Aorta (tissue), 5 donors: ENCODE measurements at places on chromosomes 2 and 18. TPM values are rescaled to one million over a fixed set of nuclear protein-coding genes. Genes with fewer than 3 reads are reported as not detected.

DNA sequence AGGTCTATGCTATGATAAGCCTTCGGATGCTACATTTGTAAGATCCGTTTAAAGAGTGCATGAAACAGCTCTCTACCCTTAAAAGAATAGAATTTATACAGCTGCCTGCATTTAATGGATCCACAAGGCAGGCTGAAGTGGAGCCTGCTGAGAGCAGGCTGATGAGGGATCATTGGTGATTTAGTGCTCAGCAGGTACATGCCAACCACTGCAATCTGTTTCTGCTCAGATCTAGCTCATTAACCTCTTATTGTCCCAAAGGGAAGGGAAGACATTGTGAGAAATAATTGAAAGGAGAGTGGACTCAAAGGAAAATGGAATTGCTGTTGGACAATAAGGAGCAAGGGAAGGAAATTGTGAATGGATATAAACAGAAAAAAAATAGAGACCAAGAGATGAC, 822.6 kb downstream of the TRIB2 start:
- H3K4me3 ChIP-seq, result no peak overlapping the region
- no peaks in the 10 kb centered on the region for H3K36me3 ChIP-seq
- H3K27me3 ChIP-seq, result no peaks in the 10 kb centered on the region
- no peak for DNase-seq

The NEU4 gene
- 0.26 TPM for total RNA-seq

The NT5DC4 gene
- not detected for total RNA-seq

DNA sequence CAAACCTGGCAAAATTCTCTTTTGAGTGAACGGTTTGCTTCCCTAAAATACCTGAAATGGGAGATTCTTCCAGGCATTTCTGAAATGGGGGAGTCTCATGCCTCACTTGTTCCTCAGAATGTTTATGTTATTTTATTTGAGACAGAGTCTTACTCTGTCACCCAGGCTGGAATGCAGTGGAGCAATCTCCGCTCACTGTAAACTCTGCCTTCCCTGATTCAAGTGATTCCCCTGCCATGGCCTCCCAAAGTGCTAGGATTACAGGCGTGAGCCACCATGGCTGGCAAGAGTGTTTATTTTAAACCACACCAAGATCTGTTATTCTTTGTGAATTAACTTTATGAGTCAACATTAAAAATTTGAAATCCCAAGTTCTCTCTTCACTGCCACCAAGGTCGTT, 6.4 kb upstream of the FHL2 start:
- no peaks in the 10 kb centered on the region for H3K27me3 ChIP-seq
- H3K4me3 ChIP-seq, result no peak overlapping the region
- H3K4me1 ChIP-seq, result peaks cover 11% of the 10 kb centered on the region
- DNase-seq, result no peak
- H3K27ac ChIP-seq, result no peak overlapping the region

GRCh38 chr2:238927746-238928519, 80.0 kb downstream of the TWIST2 start:
- H3K36me3 ChIP-seq, result no peaks in the 10 kb centered on the region
- H3K27ac ChIP-seq, result no peak overlapping the region
- no peaks in the 10 kb centered on the region for H3K4me1 ChIP-seq
- DNase-seq, result no peak
- H3K27me3 ChIP-seq, result no peaks in the 10 kb centered on the region

The ADD2 gene
- 1.7 TPM for total RNA-seq

The IL1F10 gene
- not detected for total RNA-seq

DNA sequence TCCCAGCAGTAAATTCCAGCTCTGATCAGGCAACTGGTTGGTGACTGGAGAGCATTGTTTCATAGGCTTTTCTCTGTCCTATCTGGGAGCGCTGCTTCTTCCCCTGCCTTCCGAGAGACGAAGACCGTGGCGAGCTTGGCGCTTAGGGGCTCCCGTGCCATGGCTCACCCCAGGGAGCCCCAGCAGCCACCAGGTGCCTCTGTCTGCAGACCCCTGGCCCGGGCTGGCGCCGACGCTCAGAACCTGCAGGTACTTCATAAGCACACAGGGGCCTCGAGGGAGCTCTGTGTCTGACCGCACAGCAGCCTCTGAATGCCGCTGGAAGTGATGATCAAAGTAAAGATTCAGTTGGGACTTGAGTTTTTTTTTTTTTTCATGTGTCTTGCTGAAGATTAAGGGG, 19.1 kb upstream of the RBM44 start:
- H3K36me3 ChIP-seq, result peaks cover 6% of the 10 kb centered on the region
- H3K27ac ChIP-seq, result no peak overlapping the region
- no peaks in the 10 kb centered on the region for H3K4me1 ChIP-seq
- no peak overlapping the region for H3K4me3 ChIP-seq

DNA sequence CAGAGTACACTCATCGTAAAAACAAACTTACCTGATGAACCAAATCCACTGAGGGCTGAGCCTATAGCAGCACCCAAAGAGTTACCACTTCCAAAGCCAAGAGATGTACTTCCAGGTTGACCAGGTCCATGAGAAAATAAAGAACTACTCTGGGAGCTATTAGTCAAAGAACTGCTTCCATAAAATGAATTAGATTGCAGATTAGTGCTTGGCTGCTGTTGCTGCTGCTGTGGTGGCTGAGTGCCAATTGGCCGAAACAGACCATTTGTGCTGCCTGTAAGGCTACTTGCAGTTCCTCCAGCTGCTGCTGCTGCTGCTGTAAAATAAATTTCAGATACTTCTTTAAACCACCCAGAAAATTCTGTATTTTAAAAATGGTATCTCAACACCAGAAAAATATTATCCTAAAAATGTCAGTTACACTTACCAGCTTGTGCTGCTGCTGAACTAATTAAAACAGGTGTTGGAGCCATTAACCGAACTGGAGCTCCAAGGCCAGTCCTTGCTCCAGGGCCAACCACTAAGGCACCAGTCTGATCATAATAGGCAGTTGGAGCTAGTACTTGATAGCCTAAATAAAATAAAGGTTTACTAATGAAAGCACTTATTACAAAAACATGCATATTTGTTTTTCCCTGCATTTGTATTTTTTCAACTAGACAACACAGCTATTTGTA, 58.1 kb upstream of the SDC1 start:
- DNase-seq, result no peak
- peaks cover 5% of the 10 kb centered on the region for H3K36me3 ChIP-seq

DNA sequence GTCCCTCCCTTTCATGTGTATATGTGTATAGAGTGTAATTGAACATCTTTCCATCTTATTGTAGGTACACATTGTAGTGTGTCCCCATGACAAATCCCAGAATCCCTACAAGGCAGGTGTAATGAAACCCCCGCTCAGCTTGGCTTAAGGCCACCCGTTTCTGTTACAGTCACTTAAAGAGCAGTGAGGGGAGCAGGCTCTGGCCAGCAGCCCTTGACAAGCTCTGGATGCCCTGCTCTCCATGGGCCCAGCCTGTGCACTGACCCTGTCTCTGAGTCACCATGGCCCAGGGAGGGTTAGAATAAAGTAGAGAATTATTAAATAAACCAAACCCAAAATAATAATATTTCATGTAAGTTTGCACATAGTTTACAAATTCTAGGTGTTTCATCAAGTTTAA, 17.2 kb upstream of the MAL start:
- H3K36me3 ChIP-seq, result no peaks in the 10 kb centered on the region
- no peak overlapping the region for H3K4me3 ChIP-seq
- no peaks in the 10 kb centered on the region for H3K27me3 ChIP-seq
- no peaks in the 10 kb centered on the region for H3K4me1 ChIP-seq
- no peak overlapping the region for H3K27ac ChIP-seq

The KRTCAP3 gene
- 1.8 TPM for total RNA-seq

The ZBTB14 gene
- 13.9 TPM for total RNA-seq

DNA sequence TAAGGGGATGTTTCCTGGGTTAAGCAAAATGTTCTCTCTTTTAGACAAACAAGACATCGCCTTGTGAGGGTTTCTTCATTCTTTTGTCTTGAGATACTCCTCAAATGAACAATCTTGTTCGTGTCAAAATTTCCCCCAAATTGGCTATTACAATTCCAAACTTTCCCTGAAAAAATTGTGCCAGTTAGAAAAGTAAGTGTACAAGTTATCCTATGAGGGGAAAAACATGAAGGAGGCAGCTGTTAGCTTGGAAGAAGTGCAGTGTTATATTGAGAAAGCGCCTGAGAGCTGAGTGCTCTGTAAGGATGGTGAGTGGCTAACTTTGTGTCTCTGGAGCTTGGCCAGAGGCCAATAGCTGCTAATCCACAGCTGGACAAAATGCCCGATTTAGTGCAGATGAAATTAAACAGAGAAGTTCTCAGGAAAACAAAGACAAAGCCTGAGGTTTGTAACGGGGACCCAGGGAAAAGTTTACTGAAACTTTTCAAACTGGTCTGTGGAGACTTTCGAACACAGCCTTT, 14.1 kb upstream of the PLEKHH2 start:
- no peak overlapping the region for H3K27ac ChIP-seq
- H3K36me3 ChIP-seq, result no peaks in the 10 kb centered on the region
- no peaks in the 10 kb centered on the region for H3K27me3 ChIP-seq
- H3K4me3 ChIP-seq, result no peak overlapping the region
- DNase-seq, result no peak
- H3K4me1 ChIP-seq, result no peaks in the 10 kb centered on the region

GRCh38 chr2:127737892-127738291, 36.6 kb downstream of the SFT2D3 start:
- peaks cover 3% of the 10 kb centered on the region for H3K4me1 ChIP-seq
- peaks cover 3% of the 10 kb centered on the region for H3K36me3 ChIP-seq
- H3K27me3 ChIP-seq, result no peaks in the 10 kb centered on the region
- H3K27ac ChIP-seq, result no peak overlapping the region

DNA sequence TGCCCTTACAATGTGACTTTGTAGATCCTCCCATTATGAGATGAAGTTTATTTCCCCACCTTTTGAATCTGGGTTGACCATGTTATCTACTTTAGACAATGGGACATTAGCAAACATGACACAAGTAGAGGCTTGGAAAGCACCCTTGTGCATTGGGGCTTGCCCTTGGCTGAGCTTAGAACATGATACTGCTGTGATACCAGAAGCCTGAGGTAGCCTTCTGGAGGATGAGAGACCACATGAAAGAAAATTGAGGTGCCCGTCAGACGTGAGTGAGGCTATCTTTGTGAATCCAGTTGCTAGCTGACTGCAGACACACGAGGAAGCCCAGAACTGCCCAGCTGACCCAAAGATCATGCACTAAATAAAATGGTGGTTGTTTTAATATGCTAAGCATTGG, 341.2 kb downstream of the CYP26B1 start:
- H3K36me3 ChIP-seq, result no peaks in the 10 kb centered on the region
- no peaks in the 10 kb centered on the region for H3K27me3 ChIP-seq
- no peak overlapping the region for H3K4me3 ChIP-seq
- no peak for DNase-seq
- no peak overlapping the region for H3K27ac ChIP-seq
- H3K4me1 ChIP-seq, result no peaks in the 10 kb centered on the region

DNA sequence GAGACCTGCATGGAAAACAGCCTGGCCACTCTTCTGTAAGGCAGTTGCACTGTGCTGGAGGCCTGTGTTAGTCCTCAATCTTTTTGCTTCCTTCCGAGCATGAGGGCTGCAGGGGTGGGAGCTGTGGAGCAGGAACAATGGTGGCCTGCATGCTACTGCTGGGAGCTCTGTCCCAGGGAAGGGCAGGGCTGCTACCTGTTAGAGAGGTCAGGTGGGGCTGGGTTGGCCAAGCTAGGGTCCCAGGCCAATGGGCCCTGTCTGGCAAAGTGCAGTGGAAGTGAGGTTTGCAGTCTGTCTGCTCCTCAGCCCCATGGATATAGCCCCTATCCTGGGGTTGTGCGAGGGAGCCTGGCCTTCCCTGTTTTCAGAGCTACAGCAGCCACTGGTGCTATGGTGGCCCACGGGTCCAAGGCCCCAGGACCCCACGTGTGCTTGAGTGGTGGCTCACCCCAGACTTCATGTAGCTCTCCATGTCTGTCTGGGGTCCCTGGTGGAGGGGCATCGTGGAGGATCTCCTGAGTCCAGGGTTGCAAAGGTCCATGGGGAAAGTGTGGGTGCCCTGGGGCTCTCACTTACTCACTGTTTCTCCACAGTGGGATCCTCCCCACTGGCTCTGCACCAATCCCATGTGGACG, 1212.6 kb upstream of the NXPH2 start:
- no peaks in the 10 kb centered on the region for H3K36me3 ChIP-seq
- H3K27ac ChIP-seq, result no peak overlapping the region
- H3K4me3 ChIP-seq, result no peak overlapping the region
- DNase-seq, result no peak
- no peaks in the 10 kb centered on the region for H3K4me1 ChIP-seq

The DNAJB2 gene
- total RNA-seq, result 54.4 TPM

DNA sequence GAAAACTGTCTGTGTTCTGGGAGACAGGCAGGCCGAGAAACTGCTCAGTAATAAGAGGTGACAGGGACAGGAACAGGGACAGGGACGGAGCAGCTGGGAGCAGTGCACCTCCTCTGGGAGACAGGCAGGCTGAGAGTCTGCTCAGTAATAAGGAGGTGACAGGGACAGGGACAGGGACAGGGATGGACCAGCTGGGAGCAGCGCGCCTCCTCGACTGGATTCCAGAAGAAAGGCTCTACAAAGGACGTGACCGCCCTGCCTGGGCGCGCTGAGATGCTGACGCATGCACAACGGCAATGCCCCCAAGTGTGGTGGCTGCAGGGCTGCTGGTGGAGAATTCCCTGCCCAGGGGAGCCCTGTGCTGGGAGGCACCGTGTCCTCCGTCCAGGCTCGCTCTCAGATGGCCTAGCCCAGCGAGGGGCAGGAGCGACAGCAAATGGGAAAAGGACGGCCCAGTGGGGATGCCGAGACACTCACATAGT, 44.2 kb upstream of the PXDN start:
- no peak overlapping the region for H3K27ac ChIP-seq
- no peaks in the 10 kb centered on the region for H3K36me3 ChIP-seq
- no peaks in the 10 kb centered on the region for H3K27me3 ChIP-seq
- H3K4me3 ChIP-seq, result no peak overlapping the region

The FNDC4 gene
- 18.6 TPM for total RNA-seq

DNA sequence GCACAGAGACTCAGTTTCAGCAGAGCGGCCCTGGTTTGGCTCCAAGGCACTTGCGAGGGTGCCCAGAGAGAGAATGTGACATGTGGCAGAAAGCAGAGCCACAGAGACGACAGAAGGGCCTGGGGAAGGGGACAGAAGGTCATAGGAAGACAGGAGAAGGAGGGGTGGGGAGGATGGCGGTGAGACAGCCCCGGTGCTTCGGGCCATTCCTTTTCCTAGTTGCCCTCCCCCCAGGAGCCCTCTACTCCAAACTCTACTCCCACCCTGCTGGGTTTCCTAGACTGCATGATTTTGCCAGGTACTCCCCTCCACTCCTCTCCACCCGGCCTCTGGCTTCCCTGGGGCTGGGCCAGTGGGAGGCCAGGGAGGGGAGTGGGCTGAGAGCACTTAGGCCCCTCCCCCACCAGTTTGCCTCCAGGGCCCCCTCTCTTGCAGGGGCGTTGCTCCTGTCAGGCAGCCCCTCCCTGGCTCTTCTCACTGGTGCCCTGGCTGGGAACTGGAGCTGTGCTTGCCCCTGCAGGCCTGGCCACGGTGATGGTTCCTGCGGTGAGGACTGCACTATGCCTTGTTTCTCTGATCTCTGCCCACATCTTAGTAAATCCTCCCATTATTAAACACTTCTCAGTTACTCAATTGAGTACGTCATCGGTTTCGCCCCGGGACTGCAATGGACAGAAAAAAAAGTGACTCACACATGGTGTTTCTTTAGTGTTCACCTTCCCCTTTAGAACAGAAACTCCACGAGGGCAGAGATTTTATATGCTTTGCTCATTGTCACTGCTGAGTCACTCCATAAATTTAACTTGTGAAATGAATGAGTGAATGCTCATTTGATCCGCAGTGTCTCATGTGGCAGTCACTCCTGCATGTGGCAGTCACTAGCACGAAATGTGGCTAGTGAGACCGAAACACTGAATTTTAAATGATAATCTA, 58.7 kb upstream of the SP3 start:
- H3K27me3 ChIP-seq, result no peaks in the 10 kb centered on the region
- no peaks in the 10 kb centered on the region for H3K36me3 ChIP-seq
- no peak for DNase-seq
- peaks cover 3% of the 10 kb centered on the region for H3K4me1 ChIP-seq
- H3K4me3 ChIP-seq, result no peak overlapping the region
